ENCODE measurements at places on chromosomes 5 and 9.

DNA sequence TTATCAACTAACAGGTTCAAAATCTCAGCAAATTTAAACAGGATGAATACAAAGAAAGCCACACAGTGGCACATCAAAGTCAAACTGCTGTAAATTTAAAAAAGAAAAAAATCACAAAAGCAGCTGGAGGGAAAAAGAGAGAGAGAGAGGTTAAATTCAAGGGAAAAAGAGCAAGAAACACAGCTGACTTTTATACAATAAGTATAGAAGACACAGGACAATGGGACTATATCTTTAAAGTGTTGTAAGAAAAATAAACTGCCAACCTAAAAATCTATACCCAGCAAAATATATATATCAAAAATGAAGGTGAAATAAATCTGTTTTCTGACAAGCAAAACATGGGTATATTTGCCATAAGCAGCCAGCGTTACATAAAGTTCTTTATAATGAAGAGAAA is 261.5 kb downstream of the TLE1 start:
- DNase-seq, result no peak

GRCh38 chr9:92663951-92664350 is 6.0 kb downstream of the IPPK start:
- no peak for DNase-seq

GRCh38 chr9:21322911-21323461 is 12.2 kb downstream of the KLHL9 start:
- DNase-seq, result no peak

- DNase-seq, result no peak
These were observed 51.5 kb downstream of the RCL1 start for GRCh38 chr9:4844056-4844838.

- DNase-seq, result no peak
These were observed 71.4 kb downstream of the ASTN2 start for GRCh38 chr9:117343427-117343826.

GRCh38 chr9:72904267-72905093 is 48.4 kb downstream of the ALDH1A1 start:
- DNase-seq, result no peak

DNA sequence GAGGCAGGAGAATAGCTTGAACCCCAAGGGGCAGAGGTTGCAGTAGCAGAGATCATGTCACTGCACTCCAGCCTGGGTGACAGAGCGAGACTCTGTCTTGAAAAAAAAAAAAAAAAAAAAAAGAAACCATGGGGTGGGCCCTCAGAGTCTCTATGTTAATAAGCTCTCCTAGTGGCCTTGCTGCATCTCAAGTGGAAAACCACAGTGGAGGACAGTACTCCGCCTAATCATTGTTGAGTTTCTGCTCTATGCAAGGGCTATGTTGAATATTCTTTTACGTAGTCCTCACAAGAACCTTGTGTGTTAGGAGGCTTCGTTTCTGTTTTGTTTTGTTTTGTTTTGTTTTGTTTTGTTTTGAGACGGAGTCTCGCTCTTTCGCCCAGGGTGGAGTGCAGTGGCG is 48.9 kb downstream of the TJP2 start:
- DNase-seq, result no peak

DNA sequence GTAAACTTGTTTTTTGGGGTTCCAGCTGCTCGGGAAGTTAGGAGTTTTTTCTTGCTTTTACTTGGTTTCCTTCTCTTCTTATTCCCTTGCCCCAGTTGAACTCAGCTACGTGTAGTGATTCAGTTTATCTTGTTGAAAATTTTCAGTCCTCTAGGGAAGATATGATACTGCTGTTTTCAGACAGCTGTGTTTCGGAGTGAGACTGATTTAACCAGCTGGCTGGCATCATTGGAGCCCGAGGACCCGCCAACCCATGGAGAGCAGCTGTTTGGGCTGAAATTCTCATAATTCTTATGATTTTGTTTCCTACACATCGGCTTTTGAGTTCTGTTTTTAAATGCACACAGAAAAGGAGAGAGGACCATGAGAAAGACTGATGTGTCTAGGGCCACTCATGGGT is 271.5 kb downstream of the NR3C1 start:
- no peak for DNase-seq

- DNase-seq, result no peak
These were observed 95.2 kb downstream of the MVB12B start for GRCh38 chr9:126421567-126422428.

- no peak for DNase-seq
These were observed 415.4 kb upstream of the SEMA6A start for GRCh38 chr5:116989995-116990394.

- DNase-seq, result no peak
These were observed 152.2 kb upstream of the OTULINL start for GRCh38 chr5:14429101-14430050.

- DNase-seq, result no peak
These were observed 50.1 kb downstream of the TSPAN17 start for GRCh38 chr5:176697267-176697933.

DNA sequence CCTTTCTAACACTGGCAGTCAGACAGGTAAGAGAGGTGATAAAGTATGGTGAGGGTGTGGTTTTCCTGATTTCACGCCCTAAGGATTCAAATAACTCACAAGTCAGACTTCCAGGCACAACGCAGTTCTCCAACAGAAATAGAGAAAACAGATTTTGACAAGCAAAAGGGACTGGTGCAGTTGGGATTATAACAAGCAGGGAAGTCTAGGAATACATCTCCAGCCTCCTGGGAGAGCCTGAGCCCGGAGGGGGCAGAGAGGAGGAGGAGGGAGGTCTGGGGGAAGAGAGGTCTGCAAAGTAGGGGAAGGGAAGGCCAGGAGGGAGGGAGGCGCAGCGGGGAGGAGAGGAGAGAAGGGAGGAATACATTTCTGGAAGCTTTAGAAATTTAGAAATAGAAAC is 1.6 kb downstream of the CMBL start:
- DNase-seq, result no peak

DNA sequence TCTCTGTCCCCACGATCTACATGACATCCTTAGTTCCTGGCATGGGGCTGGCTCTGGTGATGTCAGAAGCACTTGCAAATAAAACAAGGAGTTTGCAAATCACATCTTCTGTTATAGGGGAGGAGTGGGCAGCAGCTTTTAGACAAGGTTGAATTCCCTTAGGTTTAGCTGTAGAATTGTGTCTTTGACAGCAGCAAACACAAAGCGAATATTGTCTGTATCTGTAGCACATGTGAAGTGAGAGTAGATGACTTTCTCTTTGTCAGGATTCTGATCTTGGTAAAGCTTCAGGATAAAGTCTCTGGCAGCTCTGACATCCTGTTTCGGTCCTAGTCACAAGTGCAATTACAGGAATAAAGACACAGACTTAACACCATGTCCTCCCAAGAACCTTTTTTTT is 224.3 kb downstream of the GNA14 start:
- DNase-seq, result no peak

GRCh38 chr5:62369039-62369438 is 34.7 kb downstream of the DIMT1 start:
- no peak for DNase-seq

GRCh38 chr9:72333197-72333596 is 31.8 kb downstream of the ZFAND5 start:
- DNase-seq, result no peak

- DNase-seq, result no peak
These were observed 164.2 kb downstream of the C9orf50 start for GRCh38 chr9:129456549-129457324.

GRCh38 chr9:36961051-36961450 is 73.0 kb downstream of the PAX5 start:
- no peak for DNase-seq

GRCh38 chr5:15376803-15377202 is 123.2 kb upstream of the FBXL7 start:
- DNase-seq, result no peak

DNA sequence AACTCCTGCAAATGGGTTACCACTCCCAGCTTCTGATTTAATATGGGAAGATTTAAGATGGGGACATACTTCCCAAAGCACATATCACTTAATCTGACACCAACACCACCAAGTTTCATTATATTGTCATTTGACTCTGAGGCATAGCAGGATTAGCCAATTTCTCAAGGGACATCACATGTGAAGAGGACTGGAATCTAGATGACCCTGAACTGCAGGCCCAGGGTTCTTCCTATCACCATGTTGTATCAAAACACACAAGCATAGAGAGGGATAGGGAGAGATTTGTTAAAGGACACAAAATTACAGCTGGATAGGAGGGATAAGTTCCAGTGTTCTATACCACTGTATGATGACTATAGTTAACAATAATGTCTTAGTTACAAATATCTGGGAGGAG is 168.3 kb upstream of the PPP2R2B start:
- DNase-seq, result no peak

- DNase-seq, result no peak
These were observed 431 bp downstream of the RNF208 start for GRCh38 chr9:137221506-137222111.

- DNase-seq, result no peak
These were observed 70.8 kb upstream of the STARD4 start for GRCh38 chr5:111582993-111583601.

GRCh38 chr5:176500511-176500910 is 36.7 kb downstream of the RNF44 start:
- DNase-seq, result no peak

GRCh38 chr5:77256406-77256805 is 45.9 kb downstream of the PDE8B start:
- DNase-seq, result no peak

DNA sequence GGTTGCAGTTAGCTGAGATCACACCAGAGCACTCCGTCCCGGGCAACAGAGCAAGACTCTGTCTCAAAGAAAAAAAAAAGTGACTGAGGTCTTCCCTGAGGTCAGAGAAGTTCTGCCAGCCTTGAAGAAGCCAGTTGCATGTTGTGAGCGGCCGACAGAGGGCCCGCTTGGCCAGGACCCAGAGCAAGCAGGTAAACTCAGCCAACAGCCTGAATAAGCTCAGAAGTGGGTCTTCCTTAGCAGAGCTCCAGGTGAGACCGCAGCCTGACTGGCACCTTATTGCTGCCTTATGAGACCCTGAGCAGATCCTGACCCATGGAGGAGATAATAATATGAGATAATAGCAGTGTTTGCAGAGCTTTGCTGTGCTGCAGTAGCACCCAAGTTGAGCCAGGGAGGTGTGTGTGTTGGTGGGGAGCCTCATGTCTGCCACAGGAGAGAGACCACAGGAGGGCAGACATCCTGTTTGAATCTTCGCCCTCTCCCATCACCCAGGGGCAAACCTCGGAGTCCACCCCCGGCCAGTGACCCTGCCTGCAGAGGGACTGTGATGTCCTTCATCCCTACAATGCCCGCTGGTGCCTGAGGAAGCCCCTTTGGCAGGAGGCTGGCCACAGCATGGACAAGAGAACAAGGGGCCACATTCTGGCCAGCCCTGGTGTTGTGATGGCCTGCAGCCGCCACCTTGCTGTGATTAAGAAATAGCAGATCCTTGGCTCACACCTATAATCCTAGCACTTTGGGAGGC is 10.8 kb upstream of the BARX1 start:
- DNase-seq, result no peak

DNA sequence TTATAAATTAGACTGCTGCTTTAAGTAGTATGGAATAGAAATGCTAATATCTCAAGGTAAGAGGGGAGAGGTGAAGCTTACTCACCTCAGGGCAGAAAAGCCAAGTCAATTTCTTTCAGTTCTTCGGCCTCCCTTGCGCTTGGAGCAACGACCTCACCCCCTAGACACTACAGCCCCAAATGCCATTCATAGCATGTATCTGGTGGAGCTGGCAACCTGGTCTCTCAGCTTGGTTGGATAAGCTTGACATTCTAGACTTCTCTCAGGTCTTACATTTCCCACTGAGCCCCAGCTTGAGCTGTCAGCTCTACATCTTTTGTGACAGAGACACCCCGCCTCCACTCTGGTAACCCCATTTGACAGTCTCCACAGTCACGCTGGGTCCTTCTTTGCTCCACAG is 154.9 kb downstream of the ZNF608 start:
- no peak for DNase-seq

DNA sequence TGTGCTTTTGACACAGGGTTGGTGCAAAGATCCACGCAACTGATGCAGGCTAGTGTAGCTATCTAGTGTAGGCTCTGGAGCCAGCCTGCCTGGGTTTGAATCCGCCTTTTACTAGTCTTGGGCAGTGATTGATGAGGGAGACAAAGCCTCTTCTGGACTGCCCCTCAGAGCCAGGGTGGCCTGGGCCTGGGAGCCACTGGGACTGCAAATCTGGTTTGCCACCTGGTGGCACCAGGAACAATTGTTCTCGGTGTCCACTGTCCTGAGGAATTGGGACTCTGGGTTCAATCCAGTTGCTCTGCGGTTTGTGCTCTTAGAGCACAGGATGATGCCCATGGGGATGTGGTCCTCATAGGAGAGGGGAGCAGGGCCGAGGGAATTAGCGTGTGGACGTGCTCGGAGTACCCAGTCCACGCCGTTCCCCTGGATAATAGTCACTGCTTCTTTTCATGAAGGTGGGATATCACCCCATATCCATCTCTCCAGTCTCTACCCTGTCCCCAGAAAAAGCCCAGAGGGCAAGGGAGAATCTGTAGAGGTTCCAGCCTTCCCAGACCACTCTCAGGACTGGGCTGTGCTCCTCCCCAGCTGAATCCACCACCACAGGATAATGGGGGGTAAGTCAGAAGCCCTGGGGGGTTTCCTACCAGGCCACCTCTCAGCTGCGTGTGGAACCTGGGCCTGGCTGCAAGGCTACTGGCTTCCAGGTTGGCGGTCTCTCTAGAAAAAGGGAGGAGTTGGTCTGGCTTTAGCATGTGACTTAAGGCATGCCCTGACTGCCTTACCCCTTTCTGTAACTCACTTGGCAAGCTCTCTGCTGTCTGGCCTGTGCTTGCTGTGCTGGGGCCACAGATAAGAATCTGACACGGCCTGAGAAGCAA is 1.9 kb downstream of the B4GALT7 start:
- no peak for DNase-seq

DNA sequence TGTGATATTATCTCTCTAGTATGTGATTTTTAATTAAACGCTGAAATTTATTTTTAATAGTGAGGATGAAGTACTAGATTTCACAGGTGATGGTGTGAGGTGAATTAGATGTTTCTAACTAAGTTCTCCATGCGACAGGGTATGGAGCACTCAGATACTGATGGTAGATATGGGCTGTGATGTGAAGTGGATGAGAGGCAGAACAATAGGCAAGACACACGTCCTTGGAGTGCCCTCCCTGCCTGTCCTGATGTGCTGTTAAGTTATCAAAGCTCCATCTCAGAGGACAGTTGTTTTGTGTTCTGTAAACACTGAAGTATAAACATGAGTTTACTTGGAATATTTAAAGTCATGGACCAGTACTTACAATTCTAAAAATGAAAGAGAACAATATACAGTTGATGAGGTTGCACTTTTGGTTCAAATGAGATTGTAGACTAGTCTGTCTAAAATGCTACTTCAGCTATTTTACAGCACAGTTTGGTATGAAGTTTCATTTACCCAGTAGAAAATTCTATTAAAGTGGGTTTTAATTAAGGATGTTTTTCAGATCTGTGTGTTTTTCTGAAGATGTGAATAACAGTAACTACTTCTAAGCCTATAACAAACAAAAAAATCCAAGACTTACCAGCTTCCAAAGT is 64.2 kb downstream of the C7 start:
- no peak for DNase-seq

DNA sequence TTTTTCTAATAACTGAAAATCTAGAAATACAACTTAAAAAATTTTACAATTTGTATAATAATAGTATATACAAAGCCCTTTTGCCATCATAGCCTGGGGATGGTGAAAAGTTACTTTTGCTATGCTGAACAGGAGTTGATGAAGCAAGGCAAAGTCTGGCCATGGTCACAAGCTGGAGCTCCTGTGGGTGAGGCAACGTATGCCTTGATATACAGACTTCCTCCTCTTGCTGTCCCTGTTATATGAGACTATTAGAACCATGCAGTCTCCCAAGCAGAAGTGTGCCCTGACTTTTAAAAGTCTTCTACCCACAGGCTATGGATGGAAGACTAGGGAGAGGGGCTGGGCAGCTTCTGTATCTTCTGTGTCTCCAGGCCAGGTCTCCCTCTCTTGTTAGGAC is 15.7 kb downstream of the FAM151B start:
- no peak for DNase-seq
